ENCODE measurements at places on chromosomes 1 and 21.

- DNase-seq: no peak
These were observed 19.6 kb upstream of the SLC26A9 start for GRCh38 chr1:205962821-205963221.

GRCh38 chr1:53712276-53712675 is 26.7 kb downstream of the GLIS1 start:
- DNase-seq: no peak

GRCh38 chr1:94329986-94330385 is 88.2 kb upstream of the ABCD3 start:
- peak; percentile 61 for DNase-seq

DNA sequence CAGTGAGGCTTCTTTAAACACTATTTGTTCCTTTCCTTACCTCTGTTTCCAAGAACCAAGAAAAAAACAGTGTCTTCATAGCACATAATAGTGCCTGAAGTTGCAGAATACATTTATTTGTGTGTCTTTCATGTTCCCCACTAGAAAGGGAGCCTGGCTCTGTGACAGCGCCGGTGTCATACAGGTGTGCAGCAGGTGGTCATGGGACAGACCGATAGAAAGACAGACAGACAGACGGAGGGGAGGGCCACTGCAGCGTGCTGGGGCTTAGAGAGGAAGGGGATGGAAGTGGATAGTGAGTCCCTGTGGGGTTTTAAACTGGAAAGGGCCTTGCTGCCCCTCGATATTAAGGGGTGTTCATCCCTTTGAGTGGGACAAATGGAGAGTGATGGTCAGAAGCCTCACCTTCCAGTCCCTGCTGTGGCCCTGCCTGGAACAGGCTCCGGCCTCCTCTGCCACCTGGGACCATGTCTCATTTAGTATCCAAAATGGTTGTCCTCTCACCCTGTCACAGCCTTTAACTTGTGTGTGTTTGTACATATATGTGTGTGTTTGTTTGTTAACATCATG is 152.9 kb downstream of the PGBD5 start:
- DNase-seq: no peak

- no peak for DNase-seq
These were observed 607.8 kb upstream of the ADGRL2 start for GRCh38 chr1:81192647-81193642.

DNA sequence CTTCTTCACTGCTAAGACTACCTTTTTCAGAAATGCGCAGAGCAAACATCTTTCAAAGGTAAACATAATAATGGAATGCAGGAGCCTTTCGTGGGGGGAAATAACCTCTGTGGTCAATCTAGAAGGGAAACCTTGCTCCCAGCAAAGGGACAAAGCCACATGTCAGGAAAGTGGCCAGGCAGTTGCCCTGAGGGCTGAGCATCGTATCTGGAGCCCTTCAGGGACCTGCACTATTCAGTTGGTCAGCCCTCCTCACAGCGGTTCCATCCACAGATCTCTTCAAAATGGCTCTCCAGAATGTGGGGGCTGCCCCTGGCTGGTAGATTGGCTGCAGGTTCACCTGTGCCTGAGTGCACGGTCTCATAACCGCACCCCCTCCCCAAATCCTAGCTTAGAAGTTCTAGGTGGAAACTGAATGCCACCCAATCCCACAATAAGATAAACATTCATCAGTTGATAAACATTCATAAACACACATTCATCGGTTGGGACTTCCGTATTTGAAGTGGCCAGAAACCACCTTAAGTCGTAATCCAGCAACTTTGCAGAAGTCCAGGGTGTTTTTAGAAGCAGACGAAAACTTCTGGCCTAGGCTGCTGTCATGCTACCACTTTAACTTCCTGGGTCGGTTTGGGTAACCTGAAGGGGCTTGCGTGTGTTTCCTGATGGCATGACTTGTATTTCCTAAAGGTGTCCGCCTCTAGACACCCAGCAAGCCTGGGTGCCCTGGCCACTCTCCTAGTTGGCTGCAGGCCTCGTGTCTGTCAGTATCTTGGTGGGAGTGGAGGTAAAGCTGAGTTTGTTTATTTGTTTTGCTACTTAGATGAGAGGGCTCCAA is 50.5 kb downstream of the RASSF5 start:
- DNase-seq: no peak

- no peak for DNase-seq
These were observed 64.2 kb upstream of the SH3GLB1 start for GRCh38 chr1:86640161-86640670.

- DNase-seq: no peak
These were observed 448.6 kb downstream of the SETD4 start for GRCh38 chr21:35611708-35612132.

- peak; percentile 20 for DNase-seq
These were observed 23.6 kb downstream of the LAMC2 start for GRCh38 chr1:183209533-183210158.

GRCh38 chr21:42766739-42767560 is 112.4 kb downstream of the WDR4 start:
- no peak for DNase-seq

- no peak for DNase-seq
These were observed 84.6 kb downstream of the LAMC2 start for GRCh38 chr1:183270541-183271141.

GRCh38 chr1:239914751-239915231 is 176.9 kb upstream of the FMN2 start:
- no peak for DNase-seq

DNA sequence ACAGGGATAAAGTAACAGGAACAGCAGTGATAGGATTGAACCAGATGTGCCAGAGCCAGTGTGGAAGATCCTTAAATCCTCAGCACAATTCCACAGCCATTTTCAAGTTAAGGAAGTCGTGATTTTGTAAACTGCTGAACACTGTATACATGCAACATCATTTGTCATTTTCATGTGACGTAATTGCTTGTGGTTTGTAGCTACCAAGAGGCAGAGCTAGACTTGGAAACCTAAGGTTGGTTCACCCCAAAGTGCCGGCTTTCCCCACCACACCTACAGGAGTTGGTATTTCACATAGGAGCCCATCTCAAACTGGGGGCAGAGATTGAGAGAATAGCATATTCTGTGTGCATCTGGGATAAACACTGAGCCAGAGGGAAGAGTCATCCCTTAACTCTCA is 113.9 kb downstream of the CAPN8 start:
- DNase-seq: no peak

DNA sequence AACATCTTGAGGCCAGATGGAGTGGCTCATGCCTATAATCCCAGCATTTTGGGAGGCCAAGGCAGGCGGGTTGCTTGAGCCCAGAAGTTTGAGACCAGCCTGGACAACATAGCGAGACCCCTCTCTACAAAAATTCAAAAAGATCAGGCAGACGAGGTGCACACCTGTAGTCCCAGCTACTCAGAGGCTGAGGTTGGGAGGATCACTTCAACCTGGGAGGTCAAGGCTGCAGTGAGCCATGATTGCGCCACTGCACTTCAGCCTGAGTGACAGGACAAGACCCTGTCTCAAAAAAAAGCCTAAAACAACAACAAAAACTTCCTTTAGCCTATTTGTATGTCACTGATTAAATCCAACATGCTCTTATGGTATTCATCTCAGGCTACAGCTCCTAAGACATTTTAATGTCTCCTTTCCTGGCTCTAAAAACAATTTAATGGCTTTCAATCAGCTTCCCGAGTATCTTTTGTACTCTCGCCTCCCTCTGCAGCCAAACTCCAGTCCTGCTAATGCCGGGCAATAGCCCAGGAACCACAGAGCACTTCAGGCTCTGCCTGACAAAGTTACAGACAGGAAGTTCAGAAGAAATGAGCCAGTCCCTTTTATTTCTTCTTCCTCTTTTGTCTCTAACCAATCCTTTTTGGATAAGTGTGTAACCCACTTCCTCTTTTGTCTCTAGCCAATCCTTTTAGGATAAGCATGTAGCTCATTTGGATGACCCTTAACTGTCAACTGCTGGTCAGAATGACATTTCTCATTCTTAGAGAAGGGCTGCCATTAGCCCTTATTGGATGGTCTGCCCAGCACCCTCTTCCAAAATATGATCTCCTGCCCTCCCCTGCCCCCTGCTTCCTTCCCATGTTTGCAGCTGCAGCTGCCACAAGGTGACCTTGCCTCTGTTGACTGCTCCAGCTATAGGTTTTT is 6.6 kb upstream of the DOP1B start:
- DNase-seq: peak; percentile 45

- DNase-seq: no peak
These were observed 36.9 kb downstream of the GDAP2 start for GRCh38 chr1:117892512-117892911.

- no peak for DNase-seq
These were observed 5.4 kb upstream of the NBPF1 start for GRCh38 chr1:16618719-16619118.

DNA sequence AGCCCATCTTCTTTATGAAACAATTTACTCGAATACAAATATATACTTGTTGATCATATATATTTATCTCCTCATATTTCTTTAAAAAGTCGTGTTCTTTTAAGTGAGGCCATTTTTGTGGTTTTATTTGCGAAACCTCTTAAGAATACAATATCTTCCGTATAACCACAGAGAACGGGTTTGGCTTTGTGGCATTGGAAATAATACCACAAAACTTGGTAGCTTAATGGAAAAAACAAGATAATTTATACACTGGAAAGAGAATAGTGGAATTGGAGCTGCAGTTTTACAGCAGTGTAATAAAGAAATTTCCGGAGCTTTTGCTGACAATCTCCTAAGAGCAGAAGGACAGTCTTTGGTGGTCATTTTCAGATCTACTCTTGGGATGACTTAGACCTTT is 29.4 kb downstream of the PTGFR start:
- no peak for DNase-seq

DNA sequence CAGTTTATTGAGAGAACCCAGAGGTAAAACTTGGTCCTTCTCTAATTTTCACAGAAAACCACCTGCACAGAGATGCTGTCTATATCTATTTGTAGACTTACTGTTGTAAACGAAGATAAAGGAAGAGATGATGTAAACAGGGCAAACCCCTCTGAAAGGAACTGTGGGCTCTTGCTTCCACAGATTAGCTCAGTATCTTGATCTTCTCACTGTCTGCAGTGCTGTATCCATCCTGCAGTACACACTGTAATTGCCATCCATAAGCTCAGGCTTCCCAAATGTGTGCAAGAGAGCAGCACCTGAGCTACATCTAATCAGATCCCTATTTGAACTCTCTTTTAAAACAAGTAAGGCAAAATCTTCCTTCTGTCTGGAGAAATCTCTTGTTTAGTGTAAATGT is 16.6 kb upstream of the RWDD3 start:
- DNase-seq: no peak

DNA sequence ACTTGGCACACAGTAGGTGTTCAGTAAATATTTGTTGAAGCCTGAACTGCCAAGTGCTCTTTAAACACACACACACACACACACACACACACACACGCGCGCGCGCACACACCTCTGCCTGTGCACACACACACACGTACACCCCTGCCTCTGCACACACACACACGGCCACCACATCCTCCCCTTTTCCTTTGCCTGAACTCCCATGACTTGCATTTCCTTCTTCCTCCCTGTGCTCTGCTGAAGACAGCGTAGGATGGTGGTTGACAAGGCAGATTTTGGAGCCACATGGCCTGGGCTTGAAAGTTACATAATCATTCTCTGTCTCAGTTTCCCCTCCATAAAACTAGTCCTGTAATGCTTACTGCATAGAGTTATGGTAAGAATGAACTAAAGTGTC is 712.3 kb downstream of the PTPRU start:
- no peak for DNase-seq

- no peak for DNase-seq
These were observed 84.5 kb upstream of the TMEM51 start for GRCh38 chr1:15068997-15069396.

GRCh38 chr1:6461538-6462411 is 4.2 kb downstream of the TNFRSF25 start:
- no peak for DNase-seq

DNA sequence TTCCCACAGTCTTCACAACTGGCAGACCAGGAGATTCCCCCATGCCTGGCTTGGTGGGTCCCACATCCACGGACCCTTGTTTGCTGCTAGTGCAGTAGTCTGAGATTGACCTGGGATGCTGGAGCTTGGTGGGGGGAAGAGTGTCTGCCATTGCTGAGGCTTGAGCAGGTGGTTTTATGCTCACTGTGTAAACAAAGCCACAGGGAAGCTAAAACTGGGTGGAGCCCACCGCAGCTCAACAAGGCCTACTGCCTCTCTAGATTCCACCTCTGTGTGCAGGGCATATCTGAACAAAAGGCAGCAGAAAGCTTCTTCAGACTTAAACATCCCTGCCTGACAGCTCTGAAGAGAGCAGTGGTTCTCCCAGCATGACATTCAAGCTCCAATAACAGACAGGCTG is 177.3 kb upstream of the ETV3 start:
- DNase-seq: no peak

GRCh38 chr1:206716870-206717673 is 32.4 kb downstream of the MAPKAPK2 start:
- DNase-seq: no peak
